ENCODE measurements at places on chromosomes 2 and 18.

- DNase-seq = no peak
Measured at GRCh38 chr2:24842081-24843050, 49.1 kb downstream of the CENPO start.

GRCh38 chr2:68292108-68292710 is 27.5 kb downstream of the CNRIP1 start:
- DNase-seq = no peak

DNA sequence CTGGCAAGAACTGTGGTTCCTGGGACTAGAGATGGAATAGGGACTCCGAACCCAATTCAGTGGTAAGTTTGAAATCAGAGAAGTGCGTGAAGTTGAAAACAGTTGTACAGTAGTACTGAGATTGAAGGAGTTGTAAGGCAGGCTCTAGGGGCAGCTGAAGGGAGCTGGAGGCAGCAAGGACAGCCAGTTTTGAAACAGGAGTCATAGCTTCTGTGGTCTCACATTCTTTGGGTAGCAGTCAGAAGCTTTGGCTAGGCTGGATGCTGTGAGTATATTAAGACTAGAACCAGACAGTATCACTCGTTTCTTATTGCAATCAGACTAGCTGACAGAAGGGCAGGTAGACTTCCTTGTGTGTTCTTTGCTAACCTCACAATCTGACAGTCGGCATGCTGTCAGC is 64.5 kb upstream of the ADAM23 start:
- DNase-seq = peak; percentile 3

GRCh38 chr2:227717687-227718567 is at the start of gene SLC19A3:
TSS of gene SLC19A3 (minus strand) at chr2:227718028. CDS start at chr2:227702318, 15,710 bp downstream.
- peak; percentile 75 for DNase-seq

GRCh38 chr2:129689653-129690448 is 289.6 kb upstream of the RAB6C start:
- DNase-seq = no peak

- DNase-seq = no peak
Measured at GRCh38 chr18:27869735-27870134, 307.2 kb downstream of the CDH2 start.

DNA sequence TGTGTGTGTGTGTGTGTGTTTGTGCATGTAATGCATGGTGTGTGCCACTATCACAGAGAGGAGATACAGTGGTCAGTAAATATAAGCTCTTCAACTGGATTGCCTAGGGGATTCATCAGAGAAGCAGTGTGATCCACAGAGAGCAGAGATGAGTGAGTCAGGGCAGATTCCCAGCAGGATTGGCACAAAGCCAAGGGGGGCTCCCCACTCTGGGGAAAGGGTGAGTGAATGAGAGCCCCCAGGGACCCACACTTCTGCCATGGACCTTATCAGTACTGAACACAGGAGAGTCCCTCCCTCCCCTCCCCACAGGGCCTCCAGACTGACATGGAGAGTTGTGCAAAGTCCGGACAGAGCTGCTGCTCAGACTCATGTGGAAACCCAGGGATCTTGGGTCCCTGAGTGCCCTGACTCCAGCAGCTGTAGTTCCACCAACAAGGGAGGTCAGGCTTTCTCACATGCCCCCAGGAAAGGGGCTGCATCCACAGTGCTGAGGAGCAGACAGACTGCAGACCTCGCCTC is 748.8 kb downstream of the NR4A2 start:
- no peak for DNase-seq

- DNase-seq = peak; percentile 91
Measured at GRCh38 chr18:41121116-41121826, 833.8 kb upstream of the PIK3C3 start.

DNA sequence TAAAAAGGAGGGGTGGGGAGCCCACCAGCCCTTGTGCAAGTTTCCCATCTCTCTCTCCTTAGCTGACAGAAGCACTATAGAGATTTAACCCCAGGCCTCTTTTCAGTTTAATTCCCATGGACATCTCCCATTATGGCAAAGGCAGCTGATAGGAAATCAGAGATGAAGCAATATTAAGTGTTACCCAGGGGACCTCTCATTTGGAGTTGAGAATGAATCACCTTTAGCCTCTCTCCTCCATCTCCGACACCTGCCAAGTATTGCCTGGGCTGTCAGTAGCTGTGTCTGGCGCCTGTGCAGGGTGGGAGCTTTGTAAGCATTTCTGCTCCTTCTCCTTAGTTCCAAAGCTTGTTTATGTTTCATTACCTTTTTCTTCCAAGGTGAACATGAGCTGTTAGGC is 109.0 kb downstream of the AQP4 start:
- DNase-seq = no peak

All from fibroblast of upper back skin (primary cell).